CD4-positive, alpha-beta T cell (primary cell): ENCODE measurements at places on chromosomes 4 and X.

DNA sequence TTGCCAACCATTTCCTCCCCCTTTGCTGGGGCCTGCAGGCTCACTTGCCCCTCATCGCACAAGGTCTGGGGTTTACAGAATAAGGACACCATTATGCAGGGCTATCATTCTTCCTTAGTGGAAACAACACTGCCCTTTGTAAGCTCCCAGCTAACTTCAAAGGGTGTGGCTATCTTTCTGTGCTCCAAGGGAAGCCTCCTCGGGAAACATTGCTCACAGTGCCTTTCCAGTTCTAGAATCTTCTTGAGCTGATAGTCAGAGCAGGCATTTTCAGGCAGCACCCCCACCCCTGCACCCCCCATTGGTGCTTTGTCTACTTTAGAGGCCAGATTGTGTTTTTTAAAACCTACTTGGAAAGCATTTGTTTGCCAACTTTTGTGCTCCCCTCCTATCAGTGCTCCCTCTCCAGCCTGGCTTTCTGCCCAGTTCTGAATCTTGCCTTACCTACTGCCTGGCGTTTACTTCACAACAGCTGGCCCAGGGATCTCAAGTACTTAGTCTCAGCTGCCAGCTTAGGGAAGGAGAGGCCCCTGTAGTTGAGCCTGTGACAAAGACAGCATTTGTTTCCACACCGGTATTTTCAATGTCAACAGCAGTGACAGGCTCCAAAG is 53.5 kb downstream of the PLAC1 start:
- no peaks in the 10 kb centered on the region for H3K4me1 ChIP-seq
- no peak overlapping the region for H3K27ac ChIP-seq
- no peaks in the 10 kb centered on the region for H3K27me3 ChIP-seq
- H3K36me3 ChIP-seq, result no peaks in the 10 kb centered on the region
- H3K4me3 ChIP-seq, result no peak overlapping the region

DNA sequence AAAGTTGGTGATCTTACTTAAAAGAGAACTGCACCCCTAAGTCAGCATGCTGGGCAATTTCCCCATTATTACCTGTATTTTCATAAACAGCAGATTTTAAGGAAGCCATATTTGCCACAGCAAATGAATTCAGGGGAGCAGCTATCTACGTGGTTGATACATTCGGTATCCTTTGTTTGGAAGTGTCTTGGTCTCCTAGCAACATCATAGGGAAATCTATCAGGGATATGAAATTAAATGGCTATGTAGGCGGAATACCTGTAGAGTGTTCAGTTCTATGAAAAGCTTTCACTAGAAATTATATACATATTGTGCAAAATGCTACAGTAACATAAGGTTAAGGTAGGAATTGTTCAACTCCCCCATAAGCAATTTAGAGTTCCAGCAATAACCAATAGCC is 157.2 kb upstream of the EMCN start:
- no peak for DNase-seq
- H3K4me1 ChIP-seq, result no peaks in the 10 kb centered on the region
- H3K4me3 ChIP-seq, result no peak overlapping the region
- no peak overlapping the region for H3K27ac ChIP-seq
- H3K36me3 ChIP-seq, result no peaks in the 10 kb centered on the region

GRCh38 chr4:663046-663437 is 11.0 kb downstream of the ATP5ME start:
- H3K4me3 ChIP-seq, result peak overlapping the region; percentile 86
- H3K36me3 ChIP-seq, result no peaks in the 10 kb centered on the region
- no peaks in the 10 kb centered on the region for H3K27me3 ChIP-seq
- no peak for DNase-seq
- peaks cover 22% of the 10 kb centered on the region for H3K4me1 ChIP-seq
- peak overlapping the region; percentile 59 for H3K27ac ChIP-seq

DNA sequence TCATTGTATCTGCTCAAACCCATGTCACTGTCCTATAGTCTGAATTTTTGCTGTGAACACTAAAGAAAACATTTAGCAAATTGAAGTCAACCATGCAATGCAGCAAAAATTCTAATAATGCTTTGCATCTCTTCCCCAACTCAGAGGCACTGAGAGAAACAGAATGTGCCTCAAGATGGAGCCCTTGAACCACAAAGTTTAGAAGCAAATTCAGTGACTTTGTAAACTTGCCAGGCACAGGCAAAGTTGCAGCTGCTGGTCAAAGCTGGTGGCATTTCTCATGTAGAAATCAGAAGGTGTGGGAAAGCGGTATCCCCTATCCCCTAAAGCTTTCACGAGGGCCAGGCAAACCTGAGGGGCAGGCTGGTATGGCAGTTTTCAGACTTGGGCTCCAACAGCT is 121.7 kb upstream of the DIPK2B start:
- H3K27ac ChIP-seq, result no peak overlapping the region
- no peaks in the 10 kb centered on the region for H3K36me3 ChIP-seq
- H3K4me1 ChIP-seq, result no peaks in the 10 kb centered on the region
- DNase-seq, result no peak

DNA sequence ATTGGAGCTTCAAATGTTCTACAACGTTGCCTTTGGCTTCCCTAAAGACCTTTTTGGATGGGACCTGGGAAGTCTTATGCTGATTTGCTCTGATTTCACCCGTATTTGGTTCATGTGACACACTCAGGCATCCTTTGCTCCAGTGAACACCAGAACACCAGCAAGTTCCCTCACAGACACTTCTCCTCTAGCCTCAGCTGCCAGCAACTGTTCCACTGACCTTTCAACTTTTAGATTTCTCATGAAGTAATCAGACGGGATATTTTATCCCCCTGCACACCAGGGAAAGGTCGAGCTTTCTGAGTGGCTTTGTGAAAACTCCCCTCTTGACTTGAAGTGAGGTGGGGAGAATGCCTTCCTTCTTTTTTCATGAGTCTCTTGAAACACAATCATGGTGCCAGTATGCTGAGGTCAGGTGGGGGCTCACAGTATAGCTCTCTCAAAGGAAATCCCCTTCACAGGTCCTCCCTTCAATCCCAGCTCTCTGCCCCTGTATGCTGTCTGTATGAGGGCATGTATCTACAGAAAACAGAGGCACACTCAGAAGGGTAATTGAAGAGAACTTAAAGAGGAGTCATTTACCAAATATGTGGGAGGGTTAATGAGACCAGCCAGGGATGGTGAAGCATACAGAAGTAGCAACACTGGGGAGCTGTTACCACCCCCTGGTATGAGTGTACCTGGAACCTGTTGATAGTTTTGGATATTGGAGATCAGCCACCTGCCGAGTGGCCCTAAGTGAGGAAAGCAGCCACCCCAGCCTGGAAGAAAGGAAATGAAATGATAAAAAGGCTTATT is 62.7 kb downstream of the FGFBP1 start:
- H3K4me3 ChIP-seq, result no peak overlapping the region
- no peak overlapping the region for H3K27ac ChIP-seq
- no peaks in the 10 kb centered on the region for H3K27me3 ChIP-seq
- H3K4me1 ChIP-seq, result no peaks in the 10 kb centered on the region

DNA sequence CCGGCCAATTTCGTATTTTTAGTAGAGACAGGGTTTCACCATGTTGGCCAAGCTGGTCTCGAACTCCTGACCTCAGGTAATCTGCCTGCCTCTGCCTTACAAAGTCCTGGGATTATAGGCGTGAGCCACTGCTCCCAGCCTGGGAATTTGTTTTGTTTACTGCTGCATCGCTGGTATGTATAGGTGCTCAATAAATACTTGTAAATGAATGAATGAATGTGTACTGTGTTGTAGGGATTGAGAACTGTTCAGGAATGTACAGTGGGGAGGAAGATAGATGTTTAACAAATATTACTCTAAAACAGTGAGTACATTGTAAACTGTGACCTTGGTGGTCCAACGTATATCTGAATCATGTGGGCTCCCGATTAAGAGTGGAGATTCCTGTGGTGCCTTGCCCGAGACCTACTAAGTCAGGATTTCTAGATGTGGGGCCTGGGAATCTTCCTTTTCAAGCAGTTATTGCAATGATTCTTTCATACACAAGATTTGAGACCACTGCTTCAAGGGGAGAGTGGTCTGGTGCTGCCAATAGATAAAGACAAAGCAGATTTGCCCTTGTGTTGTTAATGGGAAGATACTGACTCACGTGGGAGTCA is 41.0 kb downstream of the WWC2 start:
- no peak overlapping the region for H3K4me3 ChIP-seq
- DNase-seq, result no peak
- H3K36me3 ChIP-seq, result no peaks in the 10 kb centered on the region
- H3K4me1 ChIP-seq, result peaks cover 2% of the 10 kb centered on the region
- H3K27me3 ChIP-seq, result no peaks in the 10 kb centered on the region
- no peak overlapping the region for H3K27ac ChIP-seq

DNA sequence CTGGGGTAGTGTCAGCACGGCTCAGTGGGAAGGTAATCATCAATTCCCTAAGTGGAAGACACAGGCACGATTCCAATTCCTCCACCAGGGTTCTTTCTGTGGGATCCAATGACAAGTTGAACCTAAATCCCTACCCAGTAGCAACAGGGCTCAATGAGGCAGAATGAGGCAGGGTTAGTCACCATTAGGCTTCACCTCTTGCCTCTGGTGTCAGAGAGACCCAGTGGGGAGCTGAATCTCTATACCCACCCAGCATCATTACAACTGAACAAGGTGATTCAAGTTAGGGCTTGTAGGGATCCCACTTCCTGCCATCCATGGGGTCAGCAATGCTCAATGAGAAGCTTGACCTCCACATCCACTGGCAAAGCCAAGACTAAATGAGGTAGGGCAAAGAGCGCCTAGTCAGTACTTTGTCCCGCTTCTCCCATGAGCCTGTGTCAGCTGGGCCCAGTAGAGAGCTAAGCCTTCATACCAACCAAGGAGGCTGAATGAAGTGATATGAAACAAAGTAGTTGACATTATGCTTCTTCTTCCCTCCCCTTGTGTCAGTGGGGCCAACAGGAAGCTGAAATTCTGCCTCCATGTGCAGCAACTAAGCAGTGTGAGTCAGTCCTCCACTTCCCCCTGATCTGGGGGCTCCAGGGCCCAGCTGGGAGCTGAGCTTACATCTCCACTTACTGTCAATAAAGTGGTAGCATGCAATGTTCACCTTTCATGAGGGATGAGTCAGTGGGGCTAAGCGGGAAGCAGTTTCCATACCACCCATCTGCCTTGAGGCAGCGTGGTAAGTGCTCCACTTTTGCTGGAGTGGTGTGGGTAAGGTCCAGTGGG is 36.4 kb upstream of the RBM41 start:
- H3K4me3 ChIP-seq, result peak overlapping the region; percentile 25
- no peaks in the 10 kb centered on the region for H3K36me3 ChIP-seq
- no peaks in the 10 kb centered on the region for H3K27me3 ChIP-seq
- H3K4me1 ChIP-seq, result peaks cover 3% of the 10 kb centered on the region
- H3K27ac ChIP-seq, result no peak overlapping the region

- no peak for DNase-seq
- H3K36me3 ChIP-seq, result no peaks in the 10 kb centered on the region
- H3K4me1 ChIP-seq, result no peaks in the 10 kb centered on the region
- no peak overlapping the region for H3K4me3 ChIP-seq
- H3K27me3 ChIP-seq, result no peaks in the 10 kb centered on the region
Measured at GRCh38 chrX:11537141-11537540, 128.6 kb downstream of the ARHGAP6 start.

- no peaks in the 10 kb centered on the region for H3K27me3 ChIP-seq
- no peak for DNase-seq
- H3K36me3 ChIP-seq, result no peaks in the 10 kb centered on the region
- no peak overlapping the region for H3K4me3 ChIP-seq
- no peaks in the 10 kb centered on the region for H3K4me1 ChIP-seq
- no peak overlapping the region for H3K27ac ChIP-seq
Measured at GRCh38 chr4:136036744-136037143, 1495.5 kb downstream of the PCDH18 start.

GRCh38 chr4:120446051-120446567 is 379.5 kb upstream of the MAD2L1 start:
- no peaks in the 10 kb centered on the region for H3K27me3 ChIP-seq
- no peak for DNase-seq
- no peaks in the 10 kb centered on the region for H3K36me3 ChIP-seq
- no peaks in the 10 kb centered on the region for H3K4me1 ChIP-seq

DNA sequence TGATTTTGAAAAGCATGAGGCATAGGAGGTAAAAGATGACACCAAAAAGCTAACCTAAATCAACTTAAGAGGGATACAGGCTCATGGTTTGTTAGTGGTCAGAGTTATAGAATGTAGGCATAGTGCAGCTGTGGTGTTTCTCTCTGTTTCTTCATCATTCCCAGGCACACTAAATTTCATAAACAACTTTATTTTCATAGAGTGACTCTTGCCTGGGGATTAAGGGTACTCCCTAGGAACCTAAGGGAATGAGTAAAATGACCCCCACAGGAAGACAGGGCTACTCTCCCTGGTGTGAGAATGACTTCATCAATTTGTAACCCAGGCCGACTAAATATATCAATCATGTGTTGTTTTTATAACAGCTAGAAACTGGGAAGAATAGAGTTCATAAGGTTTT is 11.1 kb downstream of the FABP2 start:
- no peaks in the 10 kb centered on the region for H3K36me3 ChIP-seq
- peaks cover 2% of the 10 kb centered on the region for H3K27me3 ChIP-seq
- no peaks in the 10 kb centered on the region for H3K4me1 ChIP-seq
- H3K4me3 ChIP-seq, result no peak overlapping the region
- no peak overlapping the region for H3K27ac ChIP-seq
- no peak for DNase-seq

- DNase-seq, result no peak
- H3K27me3 ChIP-seq, result no peaks in the 10 kb centered on the region
- no peak overlapping the region for H3K4me3 ChIP-seq
- no peaks in the 10 kb centered on the region for H3K4me1 ChIP-seq
Measured at GRCh38 chr4:169143335-169143734, 127.4 kb downstream of the SH3RF1 start.

DNA sequence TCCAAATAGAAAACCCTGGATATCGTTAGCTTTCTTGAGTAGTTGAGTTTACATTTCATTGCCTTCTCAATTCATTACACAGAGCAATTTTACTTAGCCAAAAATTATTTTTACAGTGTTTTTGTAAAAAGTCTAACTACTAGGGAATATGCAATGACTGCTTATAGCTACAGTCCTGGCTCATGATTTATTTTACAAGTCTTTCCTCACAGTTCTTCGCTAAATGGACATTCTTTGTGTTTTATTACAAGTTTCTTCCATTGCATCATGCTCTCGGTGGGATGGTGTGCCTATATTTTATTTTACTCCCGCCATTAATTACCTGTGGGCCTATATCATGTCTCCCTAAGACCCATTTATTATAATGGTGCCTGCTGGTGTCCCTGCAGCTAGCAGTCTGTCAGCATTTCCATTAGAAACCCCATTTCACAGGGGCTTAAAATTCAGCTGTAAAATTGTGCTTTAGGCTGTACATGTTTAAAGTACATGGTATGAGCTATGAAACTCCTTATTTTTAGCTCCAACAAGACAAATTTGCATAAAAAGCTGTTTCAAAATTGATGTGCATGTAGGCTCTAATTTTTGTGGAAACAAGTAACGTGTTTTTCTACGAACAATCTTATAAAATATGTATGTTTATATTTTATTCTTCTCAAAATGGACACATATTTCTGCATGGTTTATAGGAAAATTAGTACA is 227.4 kb downstream of the SLC7A11 start:
- no peak overlapping the region for H3K4me3 ChIP-seq
- H3K4me1 ChIP-seq, result no peaks in the 10 kb centered on the region
- no peaks in the 10 kb centered on the region for H3K27me3 ChIP-seq
- no peaks in the 10 kb centered on the region for H3K36me3 ChIP-seq
